ENCODE measurements at places on chromosomes 13 and 19.

GRCh38 chr19:54376610-54377285 is 12.0 kb upstream of the LAIR1 start:
- DNase-seq = no peak

DNA sequence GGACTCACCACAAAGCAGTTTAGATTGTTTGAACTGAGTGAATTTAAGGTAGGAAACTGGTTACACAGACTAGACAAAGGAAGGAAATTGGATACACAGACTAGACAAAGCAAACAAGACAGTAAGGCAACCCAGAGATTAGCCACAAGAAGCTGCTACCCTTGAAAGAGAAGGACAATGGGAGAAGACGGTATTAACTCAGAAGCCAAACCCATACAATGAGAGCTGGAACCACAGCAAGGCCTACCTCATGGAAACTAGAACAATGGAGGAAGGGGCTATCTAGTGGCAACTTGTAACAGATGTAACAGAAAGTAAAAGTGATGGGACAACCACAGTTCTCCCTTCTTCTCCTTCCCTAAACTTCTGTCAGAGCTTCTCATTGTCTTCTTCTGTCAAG is 410.9 kb upstream of the SPRY2 start:
- no peak for DNase-seq

DNA sequence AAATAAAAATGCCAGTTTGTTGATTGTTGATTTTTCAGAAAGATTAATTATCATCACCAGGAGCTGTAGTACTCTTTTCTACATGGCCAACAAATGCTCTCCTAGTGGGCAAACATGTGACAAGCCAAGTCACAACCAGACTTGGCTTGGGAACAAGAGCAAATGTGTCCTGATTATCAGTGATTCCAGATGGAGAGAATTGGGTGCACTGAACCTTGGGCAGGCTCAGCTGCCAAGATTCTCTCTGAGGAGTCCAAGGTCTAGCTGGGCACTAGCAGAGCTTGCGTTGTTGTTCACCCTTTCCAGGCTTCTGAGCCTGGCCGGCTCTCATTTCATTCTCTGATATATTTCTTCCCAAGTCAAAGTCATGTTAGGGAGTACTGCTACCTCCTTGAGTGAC is 27.3 kb upstream of the GPI start:
- no peak for DNase-seq

DNA sequence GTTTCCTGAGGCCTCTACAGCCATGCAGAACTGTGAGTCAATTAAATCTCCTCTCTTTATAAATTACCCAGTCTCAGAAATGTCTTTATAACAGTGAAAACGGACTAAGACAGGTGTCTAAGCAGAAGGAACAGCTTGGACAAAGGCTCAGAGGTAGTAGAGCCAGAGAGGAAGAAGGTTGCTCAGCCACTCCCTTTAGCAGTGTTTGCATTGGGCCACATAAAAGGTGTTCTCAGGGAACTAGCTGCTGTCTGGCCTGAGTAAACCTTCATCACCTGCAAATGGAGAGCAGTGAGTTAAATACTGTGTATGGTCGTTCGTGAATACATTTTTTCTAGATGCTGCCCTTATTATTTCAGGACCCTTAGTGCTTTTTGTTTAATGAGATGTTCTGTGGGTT is 383.4 kb downstream of the EFNB2 start:
- no peak for DNase-seq

- DNase-seq = no peak
Measured at GRCh38 chr19:39946532-39946931, 12.1 kb upstream of the FCGBP start.

DNA sequence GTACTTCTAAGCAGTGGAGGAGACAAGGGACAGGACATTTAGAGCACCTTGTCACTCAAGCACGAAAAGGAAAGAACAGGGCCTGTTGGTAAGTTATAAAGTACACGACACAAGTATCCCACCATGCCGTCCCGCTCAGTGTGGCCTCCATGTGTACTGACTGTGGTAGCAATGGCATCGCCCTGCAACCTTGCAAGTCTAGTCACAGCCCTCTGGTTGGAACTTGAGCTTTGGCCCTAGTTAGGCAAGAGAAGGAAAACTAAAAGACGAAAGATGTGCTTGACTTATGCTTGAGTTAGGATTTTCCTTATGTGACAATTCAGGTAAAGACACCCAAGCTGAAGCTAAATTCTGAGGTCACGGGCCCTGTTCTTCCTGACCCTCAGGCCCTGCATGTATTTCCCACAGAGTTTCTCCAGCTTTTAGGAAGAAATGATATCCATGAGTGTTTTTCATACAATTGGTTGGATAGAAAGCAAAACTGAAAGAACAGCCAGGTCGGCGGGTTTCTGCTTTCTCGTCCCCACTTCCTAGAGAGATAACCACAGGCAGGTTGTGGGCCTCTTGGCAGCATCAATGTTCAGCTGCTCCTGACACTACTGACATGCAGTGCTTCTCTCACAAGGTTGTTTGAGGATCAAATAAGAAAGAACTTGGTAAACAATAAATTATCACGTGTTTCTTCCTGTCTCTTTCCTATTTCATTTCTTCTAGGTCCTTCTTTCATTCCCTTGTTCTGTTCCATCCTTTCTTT is 216.2 kb downstream of the IRS2 start:
- DNase-seq = no peak

All from effector memory CD4-positive, alpha-beta T cell (primary cell).